ENCODE measurements at places on chromosomes 16 and 17. TPM values are rescaled to one million over a fixed set of nuclear protein-coding genes. Genes with fewer than 3 reads are reported as not detected.

The ARL5C gene
- total RNA-seq, result not detected

The DNAH9 gene
- 26.2 TPM for total RNA-seq

The C17orf50 gene
- total RNA-seq, result not detected

The OGFOD3 gene
- 38.9 TPM for total RNA-seq

The KRTAP4-1 gene
- not detected for total RNA-seq

GRCh38 chr16:88553739-88554138 lies 16.5 kb upstream of the ZC3H18 start:
- no peak for DNase-seq
- peaks cover 9% of the 10 kb centered on the region for H3K4me1 ChIP-seq
- H3K4me3 ChIP-seq, result no peak overlapping the region
- no peak overlapping the region for H3K27ac ChIP-seq

GRCh38 chr17:31869797-31870568 lies 10.9 kb upstream of the COPRS start:
- no peaks in the 10 kb centered on the region for H3K4me1 ChIP-seq
- peaks cover 88% of the 10 kb centered on the region for H3K36me3 ChIP-seq
- DNase-seq, result no peak
- no peak overlapping the region for H3K27ac ChIP-seq

DNA sequence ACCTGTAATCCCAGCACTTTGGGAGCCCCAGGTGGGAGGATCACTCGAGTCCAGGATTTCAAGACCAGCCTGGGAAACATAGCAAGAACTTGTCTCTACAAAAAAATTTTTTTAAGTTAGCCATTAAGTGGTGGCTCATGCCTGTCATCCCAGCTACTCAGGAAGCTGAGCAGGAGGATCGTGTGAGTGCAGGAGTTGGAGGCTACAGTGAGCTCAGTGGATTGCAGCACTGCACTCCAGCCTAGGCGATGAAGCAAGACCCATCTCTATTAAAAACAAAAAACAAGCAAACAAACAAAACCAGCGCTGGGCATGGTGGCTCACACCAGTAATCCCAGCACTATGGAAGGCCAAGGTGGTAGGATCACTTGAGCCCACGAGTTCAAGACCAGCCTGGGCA lies 38.0 kb downstream of the HEATR3 start:
- no peaks in the 10 kb centered on the region for H3K4me1 ChIP-seq

DNA sequence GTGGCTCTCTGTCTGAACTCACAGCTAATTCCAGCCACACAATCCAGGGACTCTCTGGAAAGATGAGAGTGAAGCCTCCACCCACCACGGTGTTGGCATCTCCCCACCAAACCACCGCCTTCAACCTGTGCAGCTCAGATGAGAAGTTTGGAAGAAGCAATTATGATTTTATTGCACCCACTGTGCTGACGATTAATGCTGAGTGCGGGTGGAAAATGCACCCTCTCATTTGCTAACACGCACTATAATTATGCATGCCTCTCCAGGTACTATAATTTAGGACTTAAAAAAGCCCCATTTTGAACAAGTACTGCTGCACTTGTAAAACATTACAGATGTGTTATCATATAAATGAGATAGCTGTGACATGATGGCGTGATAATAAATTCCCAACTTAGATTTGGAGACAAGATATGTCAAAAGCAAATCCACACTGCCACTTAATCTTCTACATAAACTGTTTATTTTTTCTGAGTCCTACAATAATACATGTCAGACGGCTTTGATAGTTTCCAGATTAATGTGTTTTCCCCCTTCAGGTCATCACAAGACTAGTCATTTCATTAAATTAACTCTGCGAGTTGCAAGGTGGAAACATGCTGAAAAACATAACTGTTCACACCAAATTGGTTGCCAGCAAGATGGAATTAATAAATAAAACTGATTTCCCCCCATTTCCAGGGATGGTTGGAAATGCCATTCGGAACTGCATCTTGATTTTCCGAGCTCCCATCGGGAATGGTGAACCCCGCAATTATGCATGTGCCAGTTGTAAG lies 466.5 kb upstream of the MAF start:
- no peaks in the 10 kb centered on the region for H3K4me1 ChIP-seq
- no peak for DNase-seq
- no peak overlapping the region for H3K27ac ChIP-seq
- no peaks in the 10 kb centered on the region for H3K36me3 ChIP-seq
- no peak overlapping the region for H3K4me3 ChIP-seq

DNA sequence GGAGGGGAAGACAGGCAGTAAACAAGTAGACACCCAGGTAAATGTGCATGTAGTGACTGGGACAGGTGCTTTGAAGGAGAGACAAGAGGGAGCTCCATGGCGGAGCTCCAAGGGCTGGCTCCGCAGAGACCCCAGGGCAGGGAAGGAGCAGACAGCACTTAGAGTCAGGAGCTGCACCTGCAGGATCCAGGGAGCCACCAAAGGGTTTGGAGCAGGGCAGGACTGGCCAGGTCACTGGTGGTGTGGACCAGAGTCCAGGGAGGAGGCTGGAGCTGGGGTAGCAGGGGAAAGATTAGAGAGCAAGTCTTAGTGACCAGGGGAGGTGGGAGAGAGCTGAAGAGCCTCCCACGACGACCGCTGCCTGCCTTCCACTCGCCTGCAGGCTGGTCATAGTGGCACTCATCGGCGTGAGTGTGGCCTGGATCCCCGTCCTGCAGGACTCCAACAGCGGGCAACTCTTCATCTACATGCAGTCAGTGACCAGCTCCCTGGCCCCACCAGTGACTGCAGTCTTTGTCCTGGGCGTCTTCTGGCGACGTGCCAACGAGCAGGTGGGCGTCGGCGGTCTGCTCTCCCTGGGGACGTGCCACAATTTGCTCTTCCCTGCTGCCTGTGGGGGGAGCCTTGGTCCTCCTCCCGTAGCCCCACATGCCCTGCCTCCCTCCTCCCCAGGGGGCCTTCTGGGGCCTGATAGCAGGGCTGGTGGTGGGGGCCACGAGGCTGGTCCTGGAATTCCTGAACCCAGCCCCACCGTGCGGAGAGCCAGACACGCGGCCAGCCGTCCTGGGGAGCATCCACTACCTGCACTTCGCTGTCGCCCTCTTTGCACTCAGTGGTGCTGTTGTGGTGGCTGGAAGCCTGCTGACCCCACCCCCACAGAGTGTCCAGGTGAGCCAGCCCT lies 14.7 kb upstream of the FAM83G start:
- H3K36me3 ChIP-seq, result no peaks in the 10 kb centered on the region
- DNase-seq, result no peak
- no peak overlapping the region for H3K4me3 ChIP-seq

- DNase-seq, result peak; percentile 76
- no peaks in the 10 kb centered on the region for H3K27me3 ChIP-seq
- no peak overlapping the region for H3K4me3 ChIP-seq
- no peaks in the 10 kb centered on the region for H3K36me3 ChIP-seq
- H3K27ac ChIP-seq, result no peak overlapping the region
Observed at GRCh38 chr17:42428141-42428944, 5.3 kb upstream of the CAVIN1 start.

DNA sequence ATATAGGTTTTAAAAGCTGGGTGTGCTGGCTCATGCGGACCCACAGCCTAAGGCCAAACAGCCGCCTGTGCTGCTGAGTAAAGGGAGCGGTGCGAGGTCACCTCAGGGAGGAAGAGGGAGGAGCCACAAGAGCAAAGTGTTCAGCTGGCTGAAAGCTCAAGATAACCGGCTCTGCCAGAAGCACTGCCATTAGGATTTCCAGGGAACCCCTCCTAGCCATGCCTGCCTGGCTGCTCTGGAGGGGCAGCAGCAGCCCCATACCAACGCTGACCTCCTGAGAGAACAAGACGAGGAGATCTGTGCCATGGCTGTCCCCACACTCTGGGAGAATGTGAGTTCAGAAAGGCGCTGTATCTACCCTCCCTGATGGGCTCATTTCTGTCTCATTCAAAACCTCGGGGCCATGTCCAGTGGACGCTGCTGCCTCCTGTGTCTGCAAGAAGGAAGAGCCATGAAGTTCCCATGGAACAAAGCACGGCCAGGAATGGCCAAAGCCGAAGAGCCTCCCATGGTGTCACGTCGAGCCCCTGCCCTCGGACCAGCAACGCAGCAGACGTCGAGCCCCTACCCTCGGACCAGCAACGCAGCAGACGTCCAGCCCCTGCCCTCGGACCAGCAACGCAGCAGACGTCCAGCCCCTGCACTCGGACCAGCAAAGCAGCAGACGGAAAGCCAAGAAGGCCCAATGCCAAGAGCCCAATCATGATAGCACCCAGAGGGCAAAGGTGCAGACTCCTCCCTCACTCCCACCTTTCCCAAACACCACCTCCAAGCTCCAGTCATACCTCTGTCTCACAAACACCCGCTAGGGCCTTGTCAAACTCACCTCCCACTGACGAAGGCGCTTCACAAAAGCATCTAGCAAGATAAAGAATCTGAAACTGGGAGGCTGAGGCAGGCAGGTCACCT lies 107.0 kb downstream of the ANKRD11 start:
- no peaks in the 10 kb centered on the region for H3K27me3 ChIP-seq
- peaks cover 46% of the 10 kb centered on the region for H3K4me1 ChIP-seq
- H3K27ac ChIP-seq, result no peak overlapping the region
- H3K36me3 ChIP-seq, result no peaks in the 10 kb centered on the region

DNA sequence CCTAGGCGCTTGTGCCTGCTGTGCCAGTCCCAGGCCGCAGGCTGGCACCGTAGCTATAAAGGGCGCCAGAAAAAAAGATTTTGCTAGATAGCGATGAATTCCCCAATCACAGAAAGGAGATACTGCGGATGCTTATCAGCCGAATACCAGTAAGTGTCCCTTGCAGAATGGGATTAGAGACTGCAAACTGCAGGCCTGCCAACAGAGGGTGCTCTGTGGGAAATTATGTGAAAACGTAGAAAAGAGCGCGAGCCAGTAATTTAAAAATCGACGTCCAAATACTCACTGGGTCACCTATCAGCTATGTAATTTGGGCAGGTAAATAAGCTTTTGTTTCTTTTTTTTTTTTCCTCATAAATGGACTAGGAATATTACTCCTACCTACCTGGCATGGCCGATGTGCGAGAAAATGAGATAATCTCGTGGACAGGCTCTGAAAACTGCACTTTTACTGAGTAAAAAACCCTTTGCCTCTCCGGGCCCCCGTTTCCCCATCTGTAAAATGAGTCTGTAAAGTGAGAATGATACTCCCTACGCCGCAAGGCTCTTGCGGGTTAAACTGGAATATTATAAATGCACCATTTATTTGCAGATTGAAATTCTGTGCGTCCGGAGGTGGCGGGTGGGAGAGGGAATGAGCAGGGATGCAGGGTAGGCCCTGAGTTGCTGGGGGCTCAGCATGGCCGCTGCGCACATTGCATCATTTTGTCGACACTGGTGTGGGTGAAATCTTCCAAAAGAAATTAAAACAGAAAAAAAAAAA lies 1.2 kb upstream of the COG1 start:
- peak overlapping the region; percentile 97 for H3K4me3 ChIP-seq
- peak overlapping the region; percentile 86 for H3K27ac ChIP-seq
- H3K4me1 ChIP-seq, result peaks cover 25% of the 10 kb centered on the region
- DNase-seq, result peak; percentile 64

DNA sequence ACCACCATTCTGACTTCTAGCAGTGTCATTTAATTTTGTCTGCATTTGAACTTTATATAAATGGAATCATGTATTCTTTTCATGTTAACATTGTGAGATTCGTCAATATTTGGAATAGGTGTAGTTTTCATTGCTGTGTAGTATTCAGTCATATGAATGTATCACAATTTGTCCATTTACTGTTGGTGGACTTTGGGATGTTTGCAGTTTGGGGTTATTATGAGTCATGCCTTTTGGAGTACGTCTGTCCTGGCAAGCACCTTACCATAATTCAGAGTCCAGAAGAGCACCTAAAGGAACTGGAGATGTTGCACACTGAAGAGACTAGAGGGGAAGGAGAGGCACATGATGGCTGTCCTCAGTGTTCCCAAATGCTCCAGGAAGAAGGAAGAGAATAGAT lies 3.1 kb upstream of the PHKG2 start:
- H3K27me3 ChIP-seq, result no peaks in the 10 kb centered on the region
- no peak overlapping the region for H3K27ac ChIP-seq
- peaks cover 21% of the 10 kb centered on the region for H3K36me3 ChIP-seq
- no peak overlapping the region for H3K4me3 ChIP-seq
- DNase-seq, result peak; percentile 11

- no peaks in the 10 kb centered on the region for H3K27me3 ChIP-seq
- H3K27ac ChIP-seq, result no peak overlapping the region
- H3K4me3 ChIP-seq, result no peak overlapping the region
- H3K4me1 ChIP-seq, result no peaks in the 10 kb centered on the region
- DNase-seq, result no peak
Observed at GRCh38 chr16:62615526-62615925, 579.3 kb upstream of the CDH8 start.
